ENCODE measurements at places on chromosomes 2 and 18.
A peak's percentile ranks its signal among the peaks of the same experiment; 100 is the strongest.

GRCh38 chr2:1511455-1511854 lies 98.2 kb downstream of the TPO start:
- no peak for DNase-seq

- DNase-seq = no peak
Measured at GRCh38 chr2:10084223-10084865, 4.1 kb upstream of the CYS1 start.

DNA sequence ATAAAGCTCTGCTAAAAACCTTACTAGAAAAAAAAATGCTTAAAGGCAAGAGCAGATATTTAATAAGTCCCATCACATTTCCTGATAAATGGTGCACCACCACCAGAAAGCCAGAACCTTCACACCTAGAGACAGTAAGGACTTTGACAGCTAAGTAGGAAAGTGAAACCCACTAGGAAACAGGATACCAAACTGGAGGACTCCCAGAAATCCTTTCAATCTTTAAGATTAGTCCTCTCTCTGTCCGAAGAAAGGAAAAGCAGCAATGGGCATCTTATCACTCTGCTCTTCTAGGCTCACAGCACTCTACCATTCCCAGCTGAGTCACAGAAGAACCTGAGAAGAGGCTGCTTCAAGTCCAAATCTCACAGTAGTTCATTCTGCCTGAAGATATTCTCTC lies 3.7 kb downstream of the DYM start:
- no peak for DNase-seq

DNA sequence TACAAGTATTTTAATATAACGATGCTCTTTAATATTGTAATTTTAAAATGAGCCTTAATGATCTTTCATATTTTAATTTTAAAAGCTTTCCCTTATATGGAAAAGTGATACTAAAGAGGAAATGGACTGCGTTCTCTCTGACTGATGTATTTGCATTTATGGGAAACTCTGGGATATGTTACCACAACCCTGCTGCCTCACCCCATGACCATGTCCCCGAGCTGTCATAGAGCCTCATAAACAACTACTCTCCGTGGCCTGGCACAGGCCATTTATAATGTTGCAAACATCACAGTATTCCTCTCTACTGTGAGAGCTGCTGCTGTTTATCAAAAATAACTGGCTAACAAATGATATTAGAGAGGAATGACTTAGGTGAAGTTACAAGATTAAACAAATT lies 75.8 kb upstream of the SEC11C start:
- DNase-seq = no peak

DNA sequence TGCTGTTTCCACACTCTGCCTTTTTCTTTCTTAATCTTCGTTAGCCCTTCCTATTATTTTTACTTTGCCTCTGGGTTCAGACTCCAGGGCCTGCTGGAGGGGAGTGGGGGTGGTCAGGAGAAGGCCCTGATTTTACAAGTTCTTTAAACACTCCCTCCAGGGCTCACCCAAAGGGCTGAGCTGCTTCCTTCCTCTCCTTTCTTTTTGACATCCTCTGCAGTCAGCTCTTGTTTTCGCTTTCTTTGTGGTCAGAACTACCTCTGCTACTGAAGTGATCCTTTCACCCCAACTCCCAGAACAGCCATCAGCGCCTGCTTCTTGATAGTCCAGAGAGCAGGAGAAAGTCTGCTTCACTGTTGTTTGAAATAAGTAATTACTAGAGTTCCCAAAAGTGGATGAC lies 925.7 kb downstream of the EPHA4 start:
- no peak for DNase-seq

- DNase-seq = no peak
Measured at GRCh38 chr18:70188113-70188512, 17.4 kb downstream of the RTTN start.

GRCh38 chr18:74196220-74197119 lies 48.1 kb downstream of the TIMM21 start:
- DNase-seq = peak; percentile 18

- no peak for DNase-seq
Measured at GRCh38 chr2:64766841-64767669, 113.3 kb upstream of the SERTAD2 start.

DNA sequence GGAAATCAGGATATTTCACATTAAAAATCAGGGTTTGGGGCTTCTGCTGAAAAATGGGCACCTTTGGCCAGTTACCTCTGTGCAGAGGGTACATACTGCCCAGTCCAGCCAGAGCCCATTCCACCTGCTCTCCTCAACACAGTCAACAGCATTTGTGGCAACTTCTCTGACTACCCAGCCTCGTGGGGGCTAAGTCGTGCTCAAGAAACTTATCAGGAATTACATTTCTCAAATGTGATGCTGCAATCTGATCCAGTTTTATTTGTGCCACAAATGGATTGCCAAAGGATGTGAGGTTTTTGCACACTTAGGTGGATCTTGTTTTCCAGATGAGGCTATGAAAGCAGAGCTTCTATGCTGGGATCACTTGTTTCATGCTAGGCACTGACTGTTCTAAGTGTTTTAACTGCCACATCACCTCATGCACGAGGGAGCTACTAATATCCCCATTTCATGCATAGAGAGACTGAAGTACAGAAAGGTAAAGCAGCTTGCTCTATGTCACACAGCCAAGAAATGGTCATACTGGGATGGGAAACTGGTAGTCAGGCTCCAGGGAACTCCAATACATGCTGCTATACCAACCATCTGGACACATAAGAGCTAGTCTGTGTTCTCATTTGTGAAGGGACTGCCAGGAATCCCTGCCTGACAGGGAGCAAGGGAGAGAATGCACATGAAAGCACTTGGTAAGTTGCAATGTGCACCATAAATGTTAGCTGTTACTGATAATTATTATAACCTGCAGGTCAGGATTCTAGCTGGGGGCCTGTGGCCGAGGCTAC lies 89.0 kb upstream of the HK2 start:
- DNase-seq = no peak

DNA sequence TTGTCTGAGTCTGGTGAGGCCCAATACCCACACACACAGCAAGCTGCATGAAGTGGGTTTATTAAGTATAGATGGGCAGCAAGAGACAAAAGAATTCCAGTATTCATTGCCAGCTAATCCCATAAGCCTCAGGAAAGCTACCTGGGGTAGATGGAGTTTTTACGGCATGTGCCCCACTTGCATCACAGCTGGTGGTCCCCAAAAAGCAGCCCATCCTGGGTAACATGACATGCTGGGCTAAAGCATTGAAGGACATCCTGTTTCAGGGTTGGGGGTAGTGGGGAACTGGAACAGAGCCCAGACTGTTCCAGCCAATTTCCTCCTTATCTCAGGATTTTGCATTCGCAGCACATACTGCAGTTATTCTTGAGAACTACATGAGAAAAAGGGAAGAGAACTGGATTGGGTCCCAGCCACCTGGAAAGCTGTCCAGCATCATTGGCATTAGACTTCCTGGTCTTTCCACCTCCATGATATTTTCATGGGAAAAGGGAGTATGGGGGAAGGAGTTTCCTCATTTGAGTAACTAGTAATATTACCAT lies 240.1 kb upstream of the MMADHC start:
- no peak for DNase-seq

DNA sequence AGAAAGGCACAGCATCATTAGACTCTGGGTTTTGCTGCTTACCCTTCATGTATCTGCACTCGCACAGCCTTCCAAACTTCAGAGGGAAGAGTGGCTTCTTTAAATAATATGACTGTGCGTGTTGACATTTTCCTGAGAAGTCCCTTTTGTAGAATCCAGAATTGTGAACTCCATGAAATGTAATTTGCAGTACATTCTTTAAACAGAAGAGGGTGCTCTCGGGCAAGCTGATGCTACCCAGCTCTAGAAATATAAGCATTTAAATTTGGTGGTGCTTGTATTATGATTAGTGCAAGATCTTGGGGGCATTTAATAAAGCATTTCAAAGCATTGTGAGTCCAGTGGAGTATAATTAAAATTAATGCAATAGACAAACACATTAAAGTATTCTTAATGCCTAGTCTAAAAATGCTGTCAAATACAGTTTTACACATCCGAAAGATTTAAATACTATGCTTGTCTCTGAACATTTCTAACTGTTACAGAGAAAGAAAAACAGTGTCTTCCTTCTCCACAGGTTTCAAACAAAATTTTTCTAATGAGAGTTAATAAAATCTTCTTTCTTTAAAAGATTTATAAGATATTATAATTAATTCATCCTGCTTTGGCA lies 17.3 kb upstream of the GTF2A1L start:
- no peak for DNase-seq

- DNase-seq = peak; percentile 32
Measured at GRCh38 chr2:11213090-11213638, 57.9 kb downstream of the SLC66A3 start.

GRCh38 chr2:23602116-23602515 lies 217.1 kb downstream of the KLHL29 start:
- DNase-seq = no peak

- no peak for DNase-seq
Measured at GRCh38 chr18:50372743-50373142, 2.1 kb upstream of the SKA1 start.

DNA sequence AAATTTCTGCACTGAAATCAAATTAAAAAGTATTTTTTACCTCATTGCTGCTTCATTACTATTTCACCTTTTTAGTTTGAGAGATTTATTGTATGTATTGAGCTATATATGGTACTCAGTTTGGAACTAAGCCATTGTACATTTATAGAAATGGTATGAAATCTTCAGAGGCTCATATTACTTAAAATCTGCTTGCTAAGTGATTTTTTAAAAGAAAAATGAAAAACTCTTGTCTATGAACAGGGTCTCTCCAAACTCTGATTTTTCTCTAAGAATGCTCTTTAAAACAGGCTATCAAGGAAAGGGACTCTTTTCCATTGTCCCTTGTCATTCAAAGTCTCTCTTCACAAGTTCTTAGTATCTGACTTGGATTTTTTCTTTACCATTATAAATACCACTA lies 31.8 kb downstream of the C1D start:
- no peak for DNase-seq

DNA sequence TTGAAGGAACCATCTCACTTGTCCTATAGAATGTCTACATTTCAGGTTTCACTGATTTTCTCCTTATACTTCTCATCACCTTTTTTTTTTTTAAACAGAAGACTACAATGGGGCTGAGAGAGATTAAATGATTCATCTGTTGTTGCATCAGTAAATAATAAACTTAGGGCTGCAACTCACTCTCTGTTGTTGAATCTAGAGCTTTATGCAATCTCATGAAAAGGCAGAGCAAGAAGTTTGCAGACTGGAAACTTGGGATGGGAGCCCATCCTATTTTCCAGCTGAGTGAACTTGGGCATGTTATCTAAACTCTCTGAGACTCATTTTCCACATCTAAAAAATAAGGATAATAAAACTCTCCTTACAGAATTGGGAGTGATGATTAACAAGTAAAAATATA lies 58.4 kb downstream of the PDE1A start:
- peak; percentile 14 for DNase-seq

DNA sequence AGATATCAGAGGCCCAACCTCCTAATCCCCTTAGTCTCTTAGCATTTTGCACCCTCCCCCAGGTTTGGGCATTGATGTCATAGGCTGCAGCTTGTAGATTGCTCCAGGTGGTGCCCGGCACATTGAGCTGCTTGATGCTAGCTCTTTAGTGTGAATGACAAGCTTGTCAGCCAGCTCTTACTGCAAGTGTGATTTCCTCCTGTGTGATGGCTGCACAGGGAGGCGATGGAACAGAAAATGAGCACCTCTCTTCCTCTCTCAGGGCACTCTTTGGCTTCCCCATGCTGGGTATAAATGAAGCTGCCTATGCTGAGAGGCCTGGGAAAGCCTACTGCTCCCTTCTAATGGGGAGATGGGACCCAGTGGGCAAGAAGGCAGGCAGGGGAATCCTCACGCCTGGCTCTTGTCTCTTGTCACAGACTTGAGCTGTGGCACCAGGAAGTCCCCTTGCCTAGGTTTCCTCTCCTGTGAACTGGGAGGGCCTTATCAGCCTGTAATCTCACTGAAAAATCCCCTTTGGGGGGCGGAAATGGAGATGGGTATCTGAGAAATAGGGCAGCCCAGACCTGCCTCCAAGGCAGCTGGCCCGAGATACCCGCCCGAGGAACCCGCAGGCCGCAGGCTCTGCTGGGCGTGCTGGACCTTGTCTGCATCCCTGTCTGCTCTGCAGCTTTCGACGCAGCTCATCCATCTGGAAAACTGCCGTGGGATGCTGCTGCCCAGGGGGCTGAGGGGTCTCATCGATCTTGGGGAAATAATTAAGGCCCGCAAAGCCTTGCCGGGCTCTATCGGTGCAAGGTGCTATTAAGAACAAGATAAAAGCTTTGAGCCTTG lies 163.5 kb upstream of the CXCR4 start:
- DNase-seq = no peak

DNA sequence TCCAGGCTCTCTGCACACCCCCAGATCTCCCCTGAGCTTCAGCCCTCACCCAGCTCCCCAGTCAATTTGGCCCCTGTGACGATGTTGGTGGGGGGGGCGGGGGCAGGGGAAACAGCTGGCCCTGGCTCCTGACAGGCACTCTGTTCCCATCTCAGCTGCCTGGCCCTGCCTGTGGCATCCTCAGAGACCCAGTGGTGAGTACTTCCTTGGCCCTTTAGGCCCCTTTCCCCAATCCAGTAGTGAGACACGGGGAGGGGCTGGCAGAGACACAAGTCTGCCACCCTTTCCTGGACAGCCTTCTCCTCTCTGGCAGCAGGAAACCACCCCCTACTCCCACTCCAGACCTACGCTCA lies 19.3 kb upstream of the C1QL2 start:
- no peak for DNase-seq

DNA sequence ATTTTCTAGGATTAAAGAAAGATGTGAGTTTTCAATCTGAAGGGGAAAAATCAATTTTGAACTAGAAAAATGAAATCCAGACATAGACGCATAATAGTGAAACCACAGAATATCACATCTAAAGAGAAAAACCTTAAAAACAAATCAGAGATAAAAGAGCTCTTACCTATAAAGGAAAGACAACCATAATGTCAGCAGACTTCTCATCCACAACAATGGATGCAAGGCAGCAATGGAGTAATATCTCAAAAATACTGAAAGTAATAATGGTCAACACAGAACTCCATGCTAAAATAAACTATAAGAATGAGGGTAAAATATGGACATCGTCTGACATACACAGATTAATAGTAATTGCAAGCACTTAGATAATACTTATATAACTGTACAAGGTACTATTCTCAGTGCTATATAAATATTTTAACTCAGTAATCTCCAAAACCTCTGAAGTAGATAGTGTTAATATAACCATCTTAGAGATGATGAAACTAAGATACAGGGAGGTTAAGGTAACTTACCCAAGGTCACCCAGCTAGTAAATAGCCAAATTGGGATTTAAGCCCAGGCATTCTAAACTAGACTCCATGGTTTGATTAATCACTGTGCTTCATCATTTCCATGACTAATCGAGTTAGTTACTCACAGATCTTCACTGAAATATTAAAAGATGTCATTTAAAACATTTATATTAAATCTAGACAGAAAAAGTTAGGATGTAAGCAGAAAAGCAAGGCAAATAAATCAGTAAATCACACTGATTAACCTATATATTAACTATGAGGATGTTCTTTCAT lies 89.4 kb upstream of the SPTBN1 start:
- no peak for DNase-seq

- DNase-seq = no peak
Measured at GRCh38 chr2:10504370-10504993, 56.4 kb upstream of the ODC1 start.

- no peak for DNase-seq
Measured at GRCh38 chr2:230938516-230939065, 13.5 kb upstream of the GPR55 start.

Data from kidney epithelial cell (primary cell).